CD4-positive, alpha-beta T cell treated with Interferon gamma for 1 hour (primary cell): ENCODE measurements at places on chromosomes 1 and 21.

DNA sequence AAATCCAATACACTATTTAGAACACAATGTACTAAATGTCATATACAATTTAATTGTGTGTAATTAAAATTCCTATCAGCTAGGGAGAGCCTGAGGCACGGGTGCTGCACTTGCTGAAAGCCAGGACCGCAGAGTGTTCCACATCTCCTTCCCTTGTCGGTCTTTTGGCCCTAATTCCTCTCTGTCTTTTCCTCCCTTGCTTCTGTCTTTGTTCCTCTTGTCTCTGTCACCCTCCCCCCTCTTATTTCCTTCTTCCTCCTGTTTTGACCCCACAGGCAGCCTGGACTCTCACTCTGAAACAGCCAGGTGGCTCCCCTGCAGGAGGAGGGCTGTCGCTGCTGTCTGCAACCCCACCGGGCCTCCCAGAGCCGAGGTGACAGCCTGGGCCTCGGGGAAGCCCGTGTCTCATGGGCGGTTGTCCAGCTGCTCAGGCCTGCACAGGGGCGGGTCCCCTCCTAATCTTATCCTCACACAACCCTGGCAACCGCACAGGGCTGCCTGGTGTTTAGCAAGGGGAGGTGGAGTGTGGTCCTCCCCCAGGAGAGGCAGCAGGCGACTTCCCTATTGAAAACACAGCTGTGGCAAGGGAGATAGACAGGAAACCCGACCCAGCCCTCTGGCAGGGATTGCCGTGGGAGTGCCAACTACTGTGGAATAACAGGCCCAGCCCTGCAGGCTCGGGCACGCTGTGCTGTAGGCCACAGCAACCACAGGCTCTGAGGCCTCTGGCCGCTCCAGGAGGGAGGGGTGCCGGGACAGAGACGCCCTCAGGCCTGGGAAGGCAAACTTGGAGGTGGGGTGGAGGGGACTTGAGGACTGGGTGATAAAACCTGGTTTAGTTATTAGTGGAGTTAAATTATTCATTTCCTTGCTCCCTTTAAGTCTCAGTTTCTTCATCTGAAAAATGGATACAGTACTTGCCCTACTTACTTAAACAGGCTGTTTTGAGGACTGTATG, 68.8 kb upstream of the WDR26 start:
- DNase-seq = peak; percentile 20

DNA sequence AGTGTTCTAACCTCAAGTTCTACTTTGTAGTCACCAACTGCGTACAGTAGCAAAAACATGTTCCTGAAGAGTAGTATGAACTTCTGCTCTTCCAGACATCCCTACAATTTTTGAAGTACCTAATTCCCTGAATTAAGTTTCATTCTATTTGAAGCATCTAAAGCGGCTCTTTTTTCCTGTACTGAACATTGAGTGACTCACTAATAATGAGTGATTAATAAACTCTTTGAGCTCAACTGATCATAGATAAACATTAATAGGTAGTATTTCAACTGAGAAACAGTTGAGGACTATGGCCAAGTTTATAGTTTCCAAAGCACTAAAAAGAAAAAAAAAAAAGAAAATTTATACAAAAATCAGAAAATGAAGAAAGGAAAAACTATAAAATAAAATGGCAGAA, 683.1 kb downstream of the LTN1 start:
- DNase-seq = no peak

GRCh38 chr1:31715873-31716220, 12.0 kb upstream of the COL16A1 start:
- no peak for DNase-seq

- DNase-seq = no peak
Measured at GRCh38 chr1:195686764-195687163, 921.5 kb downstream of the KCNT2 start.

- DNase-seq = no peak
Measured at GRCh38 chr1:170265234-170265633, 119.5 kb downstream of the NTMT2 start.

DNA sequence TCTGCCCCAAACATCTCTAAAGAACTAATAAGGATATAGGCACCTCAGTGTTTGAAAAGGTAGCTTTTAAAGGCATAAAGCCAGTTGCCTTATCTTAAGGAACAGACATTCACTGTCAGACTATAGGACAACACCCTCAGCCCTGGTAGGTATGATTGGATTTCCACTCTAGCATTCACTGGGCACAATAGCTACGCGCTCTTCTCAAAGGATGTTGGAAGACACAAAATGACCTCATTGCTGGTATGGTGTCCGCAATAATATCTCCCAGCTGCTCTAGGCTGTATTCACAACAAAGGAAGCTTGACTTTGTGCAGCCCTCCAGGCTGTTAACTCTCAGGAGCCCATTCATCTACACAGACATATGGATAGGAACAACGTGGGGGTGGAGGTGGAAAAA, 119.4 kb upstream of the CXADR start:
- DNase-seq = no peak

GRCh38 chr1:10074059-10074851, 41.5 kb downstream of the UBE4B start:
- DNase-seq = peak; percentile 27

- DNase-seq = no peak
Measured at GRCh38 chr1:93980320-93981273, 71.4 kb upstream of the GCLM start.

DNA sequence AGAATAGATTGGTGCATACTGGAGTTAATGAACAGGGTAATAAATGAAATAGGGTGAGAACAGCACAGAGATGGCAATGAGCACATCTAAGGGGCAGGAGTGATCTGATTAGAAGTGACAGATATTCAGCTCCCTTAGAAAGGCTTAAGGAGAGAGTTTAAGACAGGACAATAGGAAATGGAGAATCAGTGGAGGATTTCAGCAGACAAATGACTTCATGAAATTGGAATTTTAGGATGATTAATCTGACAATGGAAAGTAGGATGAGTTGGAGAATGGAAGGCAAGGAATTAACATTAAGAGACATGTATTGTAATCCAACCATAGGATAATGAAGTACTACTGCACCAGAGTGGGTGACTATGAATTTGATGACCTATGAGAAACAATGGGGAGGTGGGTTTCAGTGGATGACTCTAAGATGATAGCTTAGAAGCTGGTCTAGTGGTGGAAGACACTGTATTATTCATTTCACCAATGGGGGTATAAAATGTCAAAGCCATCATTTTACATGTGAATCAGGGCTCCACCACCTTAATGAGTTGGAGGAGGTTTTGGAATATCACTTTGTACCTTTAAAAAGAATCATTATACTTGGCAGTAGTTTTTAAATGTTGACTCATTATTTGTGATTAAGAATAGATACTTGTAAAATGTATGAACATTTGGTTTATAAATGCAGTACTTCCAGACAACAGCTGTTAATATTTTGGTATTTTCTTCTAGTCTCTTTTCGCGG, 139.1 kb downstream of the PLA2G4A start:
- no peak for DNase-seq

- peak; percentile 51 for DNase-seq
Measured at GRCh38 chr1:234326497-234327366, 46.5 kb upstream of the COA6 start.
